ENCODE measurements at places on chromosomes 7 and 10. TPM values are rescaled to one million over a fixed set of nuclear protein-coding genes. Genes with fewer than 3 reads are reported as not detected.
A peak's percentile ranks its signal among the peaks of the same experiment; 100 is the strongest.

The TRPV6 gene
- not detected for total RNA-seq

The SEMA4G gene
- total RNA-seq: 1.0 TPM

The PDE6C gene
- total RNA-seq: not detected

The GCK gene
- total RNA-seq: not detected

The TUBAL3 gene
- not detected for total RNA-seq

The CPN1 gene
- not detected for total RNA-seq

The GFRA1 gene
- total RNA-seq: 9.2 TPM

The HOXA1 gene
- not detected for total RNA-seq

DNA sequence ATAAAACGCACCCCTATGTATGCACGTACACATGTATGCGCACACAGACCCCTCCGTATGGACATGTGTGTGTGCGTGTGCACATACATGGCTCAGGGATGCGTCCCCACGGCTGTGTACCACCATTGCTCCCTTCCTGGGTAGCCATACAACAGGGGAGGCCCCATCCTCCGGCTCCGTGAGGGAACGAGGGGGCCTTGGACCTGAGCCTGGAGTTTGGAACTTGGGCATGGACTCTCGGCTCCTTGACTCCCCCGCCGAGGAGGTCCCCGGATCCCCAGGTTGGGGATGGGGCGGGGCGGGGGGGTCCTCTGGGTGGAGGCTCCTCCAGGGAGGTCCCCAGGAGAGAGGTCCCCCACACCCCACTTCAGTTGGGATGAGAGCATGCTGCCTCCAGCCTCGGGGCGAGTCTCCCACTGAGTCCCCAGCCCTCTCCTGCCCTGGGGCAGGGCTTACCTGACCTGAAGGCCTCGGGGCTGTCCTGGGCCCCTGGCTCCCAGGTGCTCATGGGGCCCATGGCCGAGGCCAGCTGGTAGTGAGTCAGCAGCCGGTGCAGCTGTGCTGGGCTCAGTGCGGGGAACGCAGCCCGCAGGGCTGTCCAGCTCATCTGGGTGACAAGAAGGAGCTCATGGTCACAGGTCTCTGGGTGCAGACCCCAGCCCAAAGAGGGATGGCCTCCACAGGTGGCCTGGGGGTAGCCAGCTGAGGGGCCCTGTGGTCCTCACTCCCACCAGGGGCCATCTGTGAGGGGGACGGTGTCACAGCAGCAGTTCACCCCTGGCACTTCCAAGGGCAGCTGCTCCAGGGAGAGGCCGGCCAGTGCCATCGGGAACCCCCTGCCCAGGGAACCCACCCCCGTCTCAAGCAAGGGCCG lies 29.9 kb downstream of the AP5Z1 start:
- no peak overlapping the region for H3K4me3 ChIP-seq
- no peak for DNase-seq
- H3K27me3 ChIP-seq: no peaks in the 10 kb centered on the region
- no peaks in the 10 kb centered on the region for H3K4me1 ChIP-seq

DNA sequence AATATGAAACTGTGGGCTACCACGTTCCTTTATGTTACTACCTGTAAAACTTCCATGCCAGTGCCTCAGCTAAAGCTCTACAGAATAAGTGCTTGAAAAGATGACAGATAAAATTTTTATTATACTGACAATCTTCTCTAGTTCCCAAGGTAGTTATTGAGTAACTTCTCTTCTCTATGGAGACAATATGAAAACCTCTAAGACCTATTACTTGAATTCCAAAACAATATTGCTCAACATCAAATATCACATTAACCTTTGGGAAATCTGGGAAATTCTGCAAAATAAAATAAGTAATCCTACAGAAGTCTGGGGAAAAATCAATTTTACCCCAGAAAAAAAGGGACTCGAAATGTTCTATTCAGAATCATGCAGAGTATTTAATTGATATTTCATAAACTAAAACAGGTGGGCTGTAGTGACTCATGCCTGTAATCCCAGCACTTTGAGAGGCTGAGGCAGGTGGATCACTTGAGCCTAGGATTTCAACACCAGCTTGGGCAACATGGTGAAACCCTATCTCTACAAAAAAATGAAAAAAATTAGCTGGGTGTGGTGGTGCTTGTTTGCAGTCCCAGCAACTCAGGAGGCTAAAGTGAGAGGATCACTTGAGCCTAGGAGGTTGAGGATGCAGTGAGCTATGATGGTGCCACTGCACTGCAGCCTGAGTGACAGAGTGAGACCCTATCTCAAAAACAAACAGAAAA lies 23.8 kb upstream of the ANK3 start:
- no peak overlapping the region for H3K4me3 ChIP-seq
- no peaks in the 10 kb centered on the region for H3K36me3 ChIP-seq
- peaks cover 14% of the 10 kb centered on the region for H3K4me1 ChIP-seq
- no peak for DNase-seq
- H3K27me3 ChIP-seq: no peaks in the 10 kb centered on the region

GRCh38 chr7:44224080-44224973 lies 23.5 kb downstream of the YKT6 start:
- DNase-seq: peak; percentile 9
- no peak overlapping the region for H3K4me3 ChIP-seq
- peaks cover 1% of the 10 kb centered on the region for H3K27me3 ChIP-seq
- H3K36me3 ChIP-seq: no peaks in the 10 kb centered on the region
- peaks cover 8% of the 10 kb centered on the region for H3K4me1 ChIP-seq

DNA sequence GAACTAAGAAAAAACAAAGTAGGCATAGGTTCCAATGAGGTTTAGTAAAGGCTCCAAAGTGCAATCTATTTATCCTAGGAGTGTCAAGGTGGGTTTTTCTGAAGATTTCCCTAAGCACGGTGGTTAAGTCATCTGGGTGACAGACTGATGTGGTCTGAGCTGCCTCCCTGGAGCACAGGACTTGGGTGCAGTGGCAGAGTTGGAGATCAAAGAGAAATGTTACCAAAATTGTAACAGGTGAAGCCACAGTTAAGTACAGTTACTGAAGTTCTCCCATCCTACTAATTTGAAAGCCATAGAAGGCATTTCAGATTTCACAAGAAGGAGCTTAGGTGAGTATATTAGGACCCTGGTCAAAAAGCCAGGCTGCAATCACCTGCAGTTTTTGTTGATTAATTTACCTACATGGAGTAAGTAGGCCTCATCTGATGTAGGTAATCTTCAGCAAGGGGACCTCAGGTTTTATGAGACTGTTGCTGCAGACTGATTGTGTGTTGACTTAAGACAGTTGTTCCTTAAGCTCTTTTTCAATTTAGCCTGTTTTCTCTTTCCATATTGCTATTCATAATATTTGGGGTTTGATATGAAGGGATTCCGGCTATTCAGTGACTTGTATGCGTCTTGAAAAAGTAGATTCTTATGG lies 3.0 kb downstream of the DLX6 start:
- DNase-seq: no peak
- H3K4me3 ChIP-seq: no peak overlapping the region
- no peaks in the 10 kb centered on the region for H3K36me3 ChIP-seq
- no peak overlapping the region for H3K27ac ChIP-seq
- H3K4me1 ChIP-seq: peaks cover 11% of the 10 kb centered on the region
- peaks cover 99% of the 10 kb centered on the region for H3K27me3 ChIP-seq

DNA sequence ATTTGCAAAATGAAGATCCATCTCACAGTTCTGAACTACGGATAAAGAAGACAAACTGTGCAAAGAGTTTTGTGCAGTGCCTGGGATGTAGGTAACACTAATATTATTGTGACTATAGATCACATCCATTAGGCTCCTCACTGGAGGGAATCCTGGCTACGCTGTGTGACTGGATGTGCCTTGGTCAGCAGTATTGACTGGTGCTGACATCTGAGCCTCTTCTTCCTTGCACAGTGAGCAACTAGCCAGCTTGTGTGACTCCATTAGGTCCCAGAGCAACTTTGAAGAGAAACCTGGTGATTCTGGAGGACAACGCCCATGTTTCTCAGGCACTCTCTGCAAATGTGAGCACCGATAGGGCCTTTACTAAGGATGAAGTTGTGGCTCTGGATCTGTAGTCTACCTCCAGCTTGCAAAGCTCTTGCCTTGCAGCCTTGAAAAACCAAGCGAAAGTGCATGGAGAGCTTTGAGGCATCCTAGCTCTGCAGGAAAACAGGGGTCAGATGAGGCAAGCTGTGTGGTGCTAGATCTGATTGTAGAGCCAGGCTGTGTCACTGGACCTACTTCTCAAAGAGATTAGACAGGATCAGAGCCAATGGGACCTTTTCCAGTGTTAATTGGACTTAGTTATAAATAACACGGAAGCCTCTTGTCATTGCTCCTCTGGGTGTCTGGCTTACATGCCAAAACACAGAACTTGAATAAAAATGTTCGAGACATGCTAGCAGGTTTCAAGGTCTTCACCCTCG lies 303.6 kb upstream of the LYZL1 start:
- no peaks in the 10 kb centered on the region for H3K36me3 ChIP-seq
- H3K4me1 ChIP-seq: peaks cover 7% of the 10 kb centered on the region
- no peak overlapping the region for H3K4me3 ChIP-seq
- peaks cover 4% of the 10 kb centered on the region for H3K27me3 ChIP-seq

DNA sequence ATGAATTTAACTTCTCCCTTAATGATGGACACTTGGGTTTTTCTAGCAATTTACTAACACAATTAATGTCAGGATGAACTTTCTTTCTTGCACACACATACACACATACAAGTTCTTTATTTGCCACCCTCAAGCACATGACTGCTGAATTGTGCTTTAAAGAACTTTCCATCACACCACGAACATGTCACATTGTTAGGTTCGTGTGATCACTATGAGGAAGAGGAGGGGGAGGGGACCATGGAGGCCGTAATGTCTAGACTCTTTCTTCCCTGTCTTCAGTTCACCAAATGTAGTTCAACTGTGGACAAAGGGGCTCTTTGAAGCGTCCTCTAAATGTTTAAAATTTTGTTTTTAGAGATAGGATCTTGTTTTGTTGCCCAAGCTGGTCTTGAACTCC lies 31.0 kb downstream of the NUP42 start:
- no peak overlapping the region for H3K27ac ChIP-seq
- no peaks in the 10 kb centered on the region for H3K36me3 ChIP-seq
- no peaks in the 10 kb centered on the region for H3K27me3 ChIP-seq
- DNase-seq: no peak

DNA sequence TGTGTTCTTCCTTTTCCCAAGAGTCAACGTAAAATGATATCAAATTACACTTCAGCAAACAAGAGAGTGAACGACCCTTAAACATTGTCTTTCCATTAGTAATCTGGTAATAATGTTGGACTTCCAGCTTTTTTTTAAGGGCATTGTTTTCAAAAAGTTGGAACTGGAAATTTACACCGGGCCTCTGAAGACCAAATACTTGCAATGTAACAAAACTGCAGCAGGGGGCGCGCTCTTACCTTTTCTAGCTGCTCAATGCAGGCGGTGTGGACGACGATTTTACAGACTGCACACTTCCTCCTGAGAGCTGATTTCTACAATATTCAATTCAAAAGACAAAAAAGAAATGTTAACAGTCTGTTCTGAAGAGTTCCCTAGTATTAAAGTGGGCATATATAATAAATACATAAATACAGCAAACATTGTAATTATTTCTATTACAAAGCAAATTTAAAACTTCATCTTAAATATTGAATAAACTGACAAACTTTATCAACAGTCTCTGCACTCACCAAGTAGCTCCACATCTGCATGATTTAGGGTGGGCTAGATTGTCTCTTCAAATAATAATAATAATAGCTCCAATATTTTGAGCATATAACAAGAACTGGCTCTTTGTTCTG lies 190.4 kb downstream of the DGKI start:
- no peaks in the 10 kb centered on the region for H3K27me3 ChIP-seq
- no peaks in the 10 kb centered on the region for H3K36me3 ChIP-seq
- no peaks in the 10 kb centered on the region for H3K4me1 ChIP-seq
- no peak overlapping the region for H3K4me3 ChIP-seq
- H3K27ac ChIP-seq: no peak overlapping the region

- no peak overlapping the region for H3K4me3 ChIP-seq
- H3K27ac ChIP-seq: no peak overlapping the region
- no peaks in the 10 kb centered on the region for H3K4me1 ChIP-seq
- no peaks in the 10 kb centered on the region for H3K36me3 ChIP-seq
Measured at GRCh38 chr10:133100706-133101415, 13.1 kb downstream of the ADGRA1 start.

DNA sequence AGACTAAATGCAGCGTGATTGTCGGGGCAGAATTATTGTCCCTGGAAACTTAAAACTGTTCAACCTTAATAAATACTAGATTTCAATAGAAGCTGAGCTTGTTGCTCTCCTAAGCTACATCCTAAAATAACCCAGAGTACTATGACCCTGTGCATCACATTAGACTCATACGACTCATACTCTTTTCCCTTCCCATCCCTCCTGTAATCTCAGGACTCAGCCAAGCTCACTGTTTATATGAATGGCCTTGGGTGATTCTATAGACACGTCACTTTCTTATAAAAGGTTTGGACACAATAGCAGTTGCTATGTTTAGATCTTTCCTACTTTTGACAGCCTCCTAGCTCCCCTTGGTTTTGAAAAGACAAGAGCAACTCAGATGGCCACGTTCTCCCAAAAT lies 17.2 kb downstream of the TCF7L2 start:
- no peak overlapping the region for H3K4me3 ChIP-seq
- H3K36me3 ChIP-seq: peaks cover 6% of the 10 kb centered on the region
- no peak for DNase-seq
- H3K27me3 ChIP-seq: no peaks in the 10 kb centered on the region
- H3K27ac ChIP-seq: peak overlapping the region; percentile 64
- peaks cover 32% of the 10 kb centered on the region for H3K4me1 ChIP-seq

DNA sequence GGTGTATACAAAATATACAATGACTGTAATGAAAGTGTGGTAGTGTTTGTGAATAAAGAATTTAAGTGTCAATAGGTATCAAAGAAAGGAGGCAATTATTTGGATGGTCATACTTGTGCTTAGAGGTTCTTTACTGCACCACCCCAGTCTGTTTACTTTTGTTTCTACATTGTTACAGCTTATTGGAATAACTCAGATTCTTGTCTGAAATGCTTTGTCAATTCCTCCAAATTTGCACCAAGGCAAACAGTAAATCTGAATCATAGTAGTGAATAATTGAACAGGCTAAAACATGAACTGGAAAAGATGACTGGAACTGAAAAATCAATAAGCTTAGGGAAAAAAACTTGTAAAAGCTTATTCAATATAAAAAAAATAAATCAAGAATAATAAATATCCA lies 319.2 kb downstream of the EXOC4 start:
- no peak for DNase-seq
- H3K27ac ChIP-seq: no peak overlapping the region
- no peaks in the 10 kb centered on the region for H3K27me3 ChIP-seq
- H3K36me3 ChIP-seq: no peaks in the 10 kb centered on the region
- H3K4me1 ChIP-seq: no peaks in the 10 kb centered on the region

- peaks cover 57% of the 10 kb centered on the region for H3K27me3 ChIP-seq
- peaks cover 5% of the 10 kb centered on the region for H3K4me1 ChIP-seq
- H3K27ac ChIP-seq: no peak within 1 kb of the TSS
- DNase-seq: peak; percentile 48
- no peaks in the 10 kb centered on the region for H3K36me3 ChIP-seq
Measured at GRCh38 chr7:24283897-24284698, at the start of gene NPY. TSS of gene NPY (plus strand) at chr7:24284190. CDS start at chr7:24285241, 1,051 bp downstream.

- no peaks in the 10 kb centered on the region for H3K27me3 ChIP-seq
- no peak overlapping the region for H3K4me3 ChIP-seq
- H3K27ac ChIP-seq: no peak overlapping the region
- DNase-seq: no peak
- no peaks in the 10 kb centered on the region for H3K36me3 ChIP-seq
Measured at GRCh38 chr7:100670074-100670473, 3.5 kb upstream of the GNB2 start.

GRCh38 chr7:46854958-46855473 lies 726.9 kb downstream of the TNS3 start:
- no peaks in the 10 kb centered on the region for H3K27me3 ChIP-seq
- peaks cover 3% of the 10 kb centered on the region for H3K36me3 ChIP-seq
- no peaks in the 10 kb centered on the region for H3K4me1 ChIP-seq
- DNase-seq: no peak
- no peak overlapping the region for H3K4me3 ChIP-seq
- no peak overlapping the region for H3K27ac ChIP-seq
